ENCODE measurements at places on chromosomes 5 and 9.
A peak's percentile ranks its signal among the peaks of the same experiment; 100 is the strongest.

- no peak for DNase-seq
These were observed 138.1 kb upstream of the PIK3R1 start for GRCh38 chr5:68077349-68077894.

DNA sequence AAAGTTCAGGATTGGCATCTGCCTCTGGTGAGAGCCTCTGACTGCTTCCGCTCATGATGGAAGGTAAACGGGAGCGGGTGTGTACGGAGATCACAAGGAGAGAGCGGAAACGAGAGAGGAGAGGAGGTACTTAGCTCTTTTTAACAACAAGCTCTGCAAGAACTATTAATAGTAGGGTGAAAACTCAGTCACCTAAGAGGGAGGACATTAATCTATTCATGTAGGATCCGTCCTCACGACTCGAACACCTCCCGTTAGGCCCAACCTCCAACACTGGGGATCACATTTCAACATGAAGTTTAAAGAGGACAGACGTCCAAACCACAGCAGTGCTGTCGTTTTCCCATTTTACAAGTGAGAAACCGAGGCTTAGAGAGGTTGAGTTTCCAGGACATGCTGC, 173.7 kb downstream of the SLC28A3 start:
- DNase-seq, result no peak

- DNase-seq, result no peak
These were observed 361.9 kb downstream of the SEMA5A start for GRCh38 chr5:9183992-9184391.

- DNase-seq, result no peak
These were observed 93.7 kb downstream of the SGCD start for GRCh38 chr5:156420665-156421064.

GRCh38 chr5:153352685-153353219, 137.7 kb upstream of the GRIA1 start:
- DNase-seq, result no peak

GRCh38 chr5:107744418-107745330, 73.9 kb upstream of the EFNA5 start:
- DNase-seq, result no peak

DNA sequence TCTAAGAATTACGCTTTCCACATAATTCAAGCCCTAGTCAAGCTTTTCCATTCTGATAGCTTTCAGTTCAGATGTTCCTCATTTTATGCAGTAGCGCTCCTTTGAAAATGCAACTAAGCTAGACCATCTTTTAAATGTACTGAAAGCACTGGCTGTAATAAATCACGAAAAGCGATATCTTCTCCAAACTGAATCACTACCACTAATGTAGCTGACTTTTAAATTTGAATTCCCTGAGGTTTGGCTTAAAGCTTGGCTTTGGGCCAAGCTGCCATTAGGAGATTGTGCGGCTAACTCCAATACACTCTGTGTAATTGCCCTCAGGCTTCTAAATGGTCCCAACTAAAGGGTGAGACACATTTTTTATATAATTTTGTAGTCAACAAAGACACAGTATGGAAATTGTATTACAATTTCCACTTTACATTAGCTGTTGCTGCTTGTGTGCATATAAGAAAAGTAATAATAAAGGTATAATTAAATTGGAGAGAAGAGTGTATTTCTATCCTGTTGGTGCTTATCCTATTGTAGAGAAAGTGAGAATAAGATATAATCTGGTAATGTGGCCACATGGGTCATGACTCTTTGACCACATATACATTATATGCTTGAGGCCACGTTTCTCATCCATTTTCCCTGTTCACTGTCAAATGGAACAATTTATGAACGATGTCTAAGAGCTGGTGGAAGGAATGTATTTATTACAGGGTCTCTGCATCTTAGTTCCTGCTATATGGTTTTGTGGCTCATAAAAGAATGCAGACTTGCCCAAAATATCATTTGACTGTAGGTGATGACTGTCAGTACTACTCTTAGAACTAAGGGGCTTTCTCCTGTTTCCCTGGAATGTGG, 118.7 kb upstream of the TAF11L2 start:
- no peak for DNase-seq

DNA sequence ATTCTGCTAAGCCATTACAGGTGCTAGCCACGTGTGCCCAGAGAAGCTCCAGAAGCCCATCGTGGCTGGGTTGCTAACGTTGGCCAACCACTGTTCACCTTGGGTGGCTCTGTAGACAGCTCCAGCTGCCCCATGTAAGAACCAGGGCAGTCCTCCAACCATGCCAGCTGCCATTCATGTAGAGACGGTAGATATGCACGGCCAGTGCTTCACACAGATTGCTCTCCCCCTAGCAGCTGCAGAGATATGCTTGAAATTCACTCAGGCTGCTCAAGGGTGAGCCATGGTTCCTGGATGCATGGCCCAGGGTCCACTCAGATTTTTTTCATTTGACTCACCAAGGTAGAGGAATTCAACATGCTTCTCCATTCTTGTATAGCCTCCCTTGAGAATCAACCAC, 31.0 kb downstream of the GADD45G start:
- DNase-seq, result no peak

- no peak for DNase-seq
These were observed 7.1 kb upstream of the AGPAT2 start for GRCh38 chr9:136694163-136694871.

DNA sequence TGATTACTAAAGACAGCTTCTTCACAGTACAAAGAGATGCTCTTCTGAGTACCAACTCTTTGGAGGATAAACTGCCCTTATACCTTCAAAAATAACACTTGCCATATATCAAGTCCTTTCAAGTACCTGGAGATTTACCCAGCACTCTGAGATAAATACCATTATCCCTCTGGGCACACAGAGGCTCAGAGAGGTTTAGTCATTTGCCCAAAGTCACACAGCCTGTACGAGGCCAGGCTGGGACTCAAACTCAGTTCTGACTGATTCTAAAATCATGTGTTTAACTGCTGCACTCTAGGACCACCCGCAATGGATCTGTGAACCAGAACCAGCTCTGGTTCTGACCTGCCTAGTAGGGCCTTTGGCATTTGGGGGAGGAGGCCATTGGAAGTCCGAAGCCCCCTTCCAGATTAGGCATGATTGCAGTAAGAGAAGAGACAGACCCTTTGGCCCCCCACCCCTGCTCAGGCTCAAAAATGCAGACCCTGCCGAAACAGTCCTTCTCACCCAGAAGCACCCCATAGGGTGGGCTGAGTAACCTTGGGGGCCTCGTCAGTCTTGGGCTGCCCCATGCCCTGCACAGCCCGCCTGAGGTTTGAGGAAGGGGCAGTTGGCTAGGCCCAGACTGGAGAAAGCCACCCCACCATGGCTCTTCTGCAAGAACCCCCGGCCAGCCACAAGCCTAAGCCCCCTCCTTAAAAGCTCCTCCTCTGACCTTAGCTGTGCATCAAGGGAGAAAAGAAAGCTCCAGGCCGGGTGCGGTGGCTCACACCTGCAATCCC, 32.8 kb upstream of the IL17B start:
- no peak for DNase-seq

DNA sequence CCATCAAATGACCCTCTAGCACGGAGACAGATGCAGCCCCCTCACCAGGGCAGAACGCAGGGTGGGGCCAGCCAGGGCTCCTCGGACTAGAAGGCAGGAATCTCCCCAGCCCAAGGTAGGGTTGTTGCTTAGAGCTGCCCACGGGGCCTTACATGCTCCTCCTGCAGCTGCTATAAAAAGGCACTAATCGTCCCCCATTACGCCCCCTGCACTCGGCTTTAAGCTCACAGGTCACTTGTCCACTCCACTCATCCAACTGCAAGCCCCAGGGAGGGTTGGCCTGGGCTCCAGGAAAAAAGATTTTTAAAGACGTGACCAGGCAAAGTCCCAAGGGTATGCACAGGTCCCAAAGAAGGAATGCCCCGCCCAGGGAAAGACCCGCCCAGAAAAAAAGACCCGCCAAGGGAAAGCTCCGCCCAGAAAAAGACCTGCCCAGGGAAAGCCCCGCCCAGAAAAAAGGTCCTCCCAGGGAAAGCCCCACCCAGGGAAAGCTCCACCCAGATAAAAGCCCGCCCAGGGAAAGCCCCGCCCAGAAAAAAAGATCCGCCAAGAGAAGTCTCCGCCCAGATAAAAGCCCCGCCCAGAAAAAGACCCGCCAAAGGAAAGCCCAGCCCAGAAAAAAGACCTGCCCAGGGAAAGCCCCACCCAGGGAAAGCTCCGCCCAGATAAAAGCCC, 11.1 kb downstream of the GRIN1 start:
- DNase-seq, result no peak

GRCh38 chr5:143200781-143201398, 202.6 kb downstream of the NR3C1 start:
- no peak for DNase-seq

- no peak for DNase-seq
These were observed 151.0 kb upstream of the MSX2 start for GRCh38 chr5:174573221-174573994.

- DNase-seq, result peak; percentile 82
These were observed 131.6 kb upstream of the NIPBL start for GRCh38 chr5:36744773-36745589.

GRCh38 chr9:84655447-84655846, 14.1 kb upstream of the NTRK2 start:
- DNase-seq, result no peak

GRCh38 chr5:54825005-54825404, 160.4 kb downstream of the ESM1 start:
- no peak for DNase-seq

GRCh38 chr9:128689293-128689774, 312 bp downstream of the SET start:
- DNase-seq, result peak; percentile 82

DNA sequence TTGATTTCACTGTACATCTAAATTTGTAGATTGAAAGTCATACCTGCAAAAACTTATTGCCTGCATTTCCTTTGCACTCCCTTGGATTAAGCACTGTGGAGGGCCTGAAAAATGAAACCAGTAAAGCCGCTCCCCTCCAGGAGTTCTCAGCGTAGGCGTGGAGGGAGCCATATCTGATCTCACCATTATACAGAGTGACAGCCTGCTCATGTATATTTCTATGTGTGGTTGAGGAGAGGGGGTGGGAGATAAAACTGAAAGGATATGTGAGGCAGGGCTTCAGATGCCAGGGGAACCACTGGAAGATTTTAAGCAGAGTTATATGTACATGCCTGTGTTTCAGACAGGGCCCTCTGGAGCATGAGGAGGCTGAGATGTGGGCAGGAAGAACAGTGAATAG, 303.0 kb downstream of the MSX2 start:
- no peak for DNase-seq

DNA sequence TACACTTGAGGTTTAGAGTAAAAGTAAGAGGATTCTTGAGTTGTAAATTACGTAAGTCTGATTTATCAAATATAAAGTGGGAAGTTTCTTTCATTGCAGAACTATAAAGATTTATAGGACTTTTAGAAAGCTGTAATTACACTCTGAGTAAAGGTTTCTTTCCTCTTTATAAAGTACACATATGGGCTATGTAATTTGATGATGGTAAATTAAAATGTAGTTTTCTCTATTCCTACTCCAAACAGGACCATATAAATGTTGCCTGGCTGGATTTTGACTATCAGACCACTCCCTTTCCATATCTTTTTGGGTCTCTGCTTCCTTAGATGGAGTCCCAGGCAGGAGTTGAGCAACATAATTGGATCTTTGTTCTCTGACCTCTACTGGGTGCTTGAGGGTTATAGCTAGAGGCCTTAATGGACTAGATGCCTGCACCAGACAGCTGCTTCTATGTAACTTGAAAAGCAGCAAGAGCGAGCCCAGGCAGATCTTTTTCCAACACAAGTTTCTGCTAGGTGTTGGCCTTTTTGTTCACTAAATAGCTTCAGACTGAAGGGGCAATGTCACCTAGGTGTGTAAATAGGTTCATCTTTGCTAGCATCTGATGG, 11.4 kb upstream of the TEX48 start:
- no peak for DNase-seq

- DNase-seq, result no peak
These were observed 1913.7 kb upstream of the WWC1 start for GRCh38 chr5:166377756-166378155.

GRCh38 chr5:109141222-109142200, 268.3 kb downstream of the PJA2 start:
- no peak for DNase-seq

GRCh38 chr9:134620751-134621557, 20.6 kb upstream of the COL5A1 start:
- DNase-seq, result peak; percentile 56

GRCh38 chr9:87595610-87596009, 97.9 kb downstream of the DAPK1 start:
- DNase-seq, result no peak

DNA sequence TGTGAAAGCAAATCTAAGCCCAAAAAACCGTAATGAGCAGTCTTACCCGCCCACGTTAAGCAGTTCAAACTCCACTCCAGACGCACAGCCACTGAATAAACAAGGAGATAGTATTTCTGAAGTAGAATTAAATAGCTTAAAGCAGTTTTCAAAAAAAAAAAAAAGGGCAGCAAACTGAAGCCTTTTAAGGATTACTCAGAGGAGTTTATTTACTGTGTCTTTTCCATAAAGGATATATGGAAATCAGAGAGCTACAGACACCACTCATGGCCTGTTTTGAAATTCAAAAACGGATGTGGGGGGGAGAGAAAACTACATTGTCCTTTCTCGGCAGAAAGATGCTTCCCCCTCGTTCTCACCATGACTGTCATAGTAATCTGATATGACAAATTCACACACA, 83.7 kb upstream of the IRX1 start:
- no peak for DNase-seq

DNA sequence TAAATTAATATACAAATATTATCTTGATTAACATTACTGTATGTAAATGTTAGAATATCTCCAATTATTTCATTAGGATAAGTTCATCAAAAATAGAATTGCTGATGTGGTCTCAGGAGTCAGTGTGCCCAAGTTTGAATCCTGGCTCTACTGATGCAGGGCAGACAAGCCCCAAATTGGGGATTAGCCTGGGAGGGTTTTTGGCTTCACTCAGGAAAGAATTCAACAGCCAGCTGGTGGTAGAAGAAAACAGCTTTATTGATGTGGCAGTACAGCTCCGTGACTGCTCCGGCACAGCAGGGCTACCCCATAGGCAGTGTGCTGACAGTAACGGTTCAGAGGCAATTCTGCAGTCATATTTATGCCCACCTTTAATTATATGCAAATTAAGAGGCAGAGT, 32.5 kb downstream of the COL27A1 start:
- DNase-seq, result no peak

DNA sequence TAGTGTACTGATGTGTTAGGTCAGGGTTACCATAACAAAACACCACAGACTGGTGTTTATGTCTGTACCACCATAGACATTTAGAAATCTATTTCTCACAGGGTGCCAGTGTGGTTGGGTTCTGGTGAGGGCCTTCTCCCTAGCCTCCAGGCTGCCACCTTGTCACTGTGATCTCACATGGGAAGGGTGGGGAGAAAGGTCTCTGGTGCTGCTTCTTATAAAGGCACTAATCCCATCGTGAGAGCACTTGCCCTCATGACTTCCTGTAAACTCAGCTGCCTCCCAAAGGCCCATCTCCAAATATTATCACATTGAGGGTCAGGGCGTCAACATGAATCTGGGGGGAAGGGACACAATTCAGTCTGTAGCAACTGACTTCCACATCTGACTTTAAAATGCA, 49.8 kb downstream of the PIK3R1 start:
- no peak for DNase-seq

GRCh38 chr9:134778841-134779411, 101.7 kb upstream of the FCN2 start:
- DNase-seq, result peak; percentile 79

Measured in left forelimb (tissue), 1 donor.